ENCODE measurements at places on chromosomes 11 and 22.

GRCh38 chr11:45922425-45923082 lies at the start of gene LARGE2:
TSS of gene LARGE2 (plus strand) at chr11:45922656. CDS start at chr11:45922883, 227 bp downstream.
- no peak for DNase-seq

- peak; percentile 27 for DNase-seq
Observed at GRCh38 chr11:10351435-10351764, 46.5 kb downstream of the ADM start.

DNA sequence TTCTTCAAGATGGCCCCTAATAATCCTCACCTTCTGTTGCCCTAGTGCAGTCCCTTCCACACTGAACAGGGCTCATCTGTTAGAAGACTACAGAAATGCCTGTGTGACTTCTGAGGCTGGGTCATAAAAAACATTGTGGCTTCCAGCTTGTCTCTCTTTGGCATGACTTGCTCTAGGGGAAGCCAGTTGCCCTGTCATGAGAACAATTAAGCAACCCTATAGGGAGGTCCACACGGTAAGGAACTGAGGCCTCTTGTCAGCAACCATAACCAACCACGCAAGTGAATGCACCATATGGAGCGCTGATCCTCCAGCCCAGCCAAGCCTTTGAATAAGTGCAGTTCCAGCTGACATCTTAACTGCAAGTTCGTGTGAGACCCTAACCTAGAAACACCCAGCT lies 2.6 kb downstream of the LIPT2 start:
- DNase-seq: no peak

DNA sequence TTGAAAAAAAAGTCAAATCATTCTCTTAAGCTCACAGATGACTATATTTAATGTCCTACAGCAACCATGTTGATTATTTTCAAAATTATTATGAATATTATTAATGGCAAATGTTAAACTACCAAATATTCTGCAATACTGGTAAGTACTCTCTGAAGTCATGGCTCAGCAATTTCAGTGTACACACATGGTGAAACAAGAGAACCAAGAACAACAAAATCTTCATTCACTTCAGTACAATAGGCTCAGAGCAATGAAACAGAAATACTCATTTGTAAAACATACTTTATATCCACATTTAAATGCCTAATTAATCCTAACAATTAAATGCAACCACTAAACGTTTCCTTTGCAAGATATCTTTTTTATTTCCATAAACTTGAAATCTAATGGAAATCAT lies 347.2 kb downstream of the TTC28 start:
- DNase-seq: no peak

- DNase-seq: no peak
Observed at GRCh38 chr11:34839969-34840368, 76.2 kb downstream of the APIP start.

DNA sequence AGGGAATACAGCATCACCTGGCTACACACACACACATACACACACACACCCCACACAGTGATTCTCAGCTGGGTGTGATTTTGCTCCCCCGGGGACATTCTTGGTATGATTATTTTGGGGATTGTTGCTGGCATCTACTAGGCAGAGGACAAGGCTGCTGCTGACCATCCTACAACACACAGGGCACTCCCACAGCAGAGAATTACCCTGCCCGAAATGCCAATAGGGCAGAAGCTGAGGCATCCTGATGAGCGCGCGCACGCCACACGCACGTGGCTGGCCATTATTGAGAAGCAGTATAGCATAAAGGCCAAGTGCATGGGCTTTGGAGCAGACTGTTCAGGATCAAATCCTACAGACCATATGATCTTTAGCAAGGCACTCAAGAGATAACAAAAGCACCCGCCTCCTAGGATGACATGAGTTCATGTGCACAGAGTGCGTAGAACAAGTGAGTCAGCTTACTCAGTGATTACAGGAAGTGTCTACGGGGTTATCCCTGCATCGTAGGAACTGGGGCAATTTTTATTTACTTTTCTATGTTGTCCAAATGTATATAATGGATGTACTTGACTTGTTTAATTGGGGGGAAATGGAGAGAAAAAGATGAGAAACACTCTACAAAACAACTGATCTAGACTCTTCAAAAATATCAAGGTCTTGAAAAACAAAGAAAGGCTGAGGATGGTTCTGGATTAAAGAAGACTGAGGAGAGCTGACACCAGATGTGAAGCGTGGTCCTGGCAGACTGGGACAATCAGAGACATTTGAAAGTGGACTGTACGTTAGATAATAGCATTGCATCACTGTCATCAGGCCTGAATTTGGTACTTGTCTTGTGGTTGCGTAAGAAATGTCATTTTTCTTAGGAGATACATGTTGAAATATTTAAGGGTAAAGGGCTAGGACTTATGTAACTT lies 7.2 kb upstream of the EHD1 start:
- peak; percentile 91 for DNase-seq

DNA sequence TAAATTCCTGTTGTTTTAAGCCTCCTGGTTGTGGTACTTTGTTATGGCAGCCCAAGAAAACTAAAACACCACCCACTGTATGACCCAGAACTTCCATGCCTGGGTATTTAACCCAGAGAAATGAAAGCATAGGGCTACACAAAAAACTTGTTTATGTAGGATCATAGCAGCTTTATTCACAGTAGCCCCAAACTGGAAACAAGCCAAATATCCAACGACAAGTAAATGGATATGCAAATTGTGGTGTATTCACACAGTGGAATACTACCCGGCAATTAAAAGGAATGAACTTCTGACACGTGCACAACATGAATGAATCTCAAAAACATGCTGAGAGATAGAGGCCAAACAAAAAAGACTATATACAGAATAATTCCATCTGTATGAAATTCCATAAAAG lies 62.2 kb upstream of the NAV2 start:
- no peak for DNase-seq

DNA sequence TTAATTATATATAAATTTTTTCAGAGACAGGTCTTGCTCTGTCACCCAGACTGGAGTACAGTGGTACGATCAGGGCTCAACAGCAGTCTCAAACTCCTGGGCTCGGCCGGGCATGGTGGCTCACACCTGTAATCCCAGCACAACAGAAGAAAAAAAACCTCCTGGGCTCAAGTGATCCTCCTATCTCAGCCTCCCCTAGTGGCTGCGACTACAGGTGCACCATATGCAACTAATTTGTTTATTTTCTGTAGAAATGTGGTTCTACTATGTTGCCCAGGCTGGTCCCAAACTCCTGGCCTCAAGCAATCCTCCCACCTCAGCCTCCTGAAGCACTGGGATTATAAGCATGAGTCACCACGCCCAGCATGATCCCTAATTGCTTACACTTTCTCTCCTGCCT lies 56.1 kb upstream of the SLC35C1 start:
- DNase-seq: no peak

GRCh38 chr11:69541501-69542313 lies 60.2 kb downstream of the LINC01488 start:
- peak; percentile 29 for DNase-seq
